ENCODE measurements at places on chromosomes 1 and 21. TPM values are rescaled to one million over a fixed set of nuclear protein-coding genes. Genes with fewer than 3 reads are reported as not detected.
A peak's percentile ranks its signal among the peaks of the same experiment; 100 is the strongest.

Gene MFSD2A
- polyA plus RNA-seq, result 1.2 TPM

DNA sequence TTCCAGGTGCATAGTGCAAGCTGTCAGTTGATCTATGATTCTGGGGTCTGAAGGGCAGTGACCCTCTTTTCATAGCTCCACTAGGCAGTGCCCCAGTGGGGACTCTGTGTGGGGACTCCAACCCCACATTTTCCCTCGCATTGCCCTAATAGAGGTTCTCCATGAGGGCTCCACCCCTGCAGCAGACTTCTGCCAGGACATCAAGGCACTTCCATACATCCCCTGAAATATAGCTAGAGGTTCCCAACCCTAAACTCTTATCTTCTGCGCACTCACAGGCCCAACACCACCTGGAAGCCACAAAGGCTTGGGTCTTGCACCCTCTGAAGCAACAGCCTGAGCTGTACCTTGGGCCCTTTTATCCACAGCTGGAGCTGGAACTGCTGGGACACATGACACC lies 65.7 kb upstream of the PKN2 start:
- no peak for DNase-seq

DNA sequence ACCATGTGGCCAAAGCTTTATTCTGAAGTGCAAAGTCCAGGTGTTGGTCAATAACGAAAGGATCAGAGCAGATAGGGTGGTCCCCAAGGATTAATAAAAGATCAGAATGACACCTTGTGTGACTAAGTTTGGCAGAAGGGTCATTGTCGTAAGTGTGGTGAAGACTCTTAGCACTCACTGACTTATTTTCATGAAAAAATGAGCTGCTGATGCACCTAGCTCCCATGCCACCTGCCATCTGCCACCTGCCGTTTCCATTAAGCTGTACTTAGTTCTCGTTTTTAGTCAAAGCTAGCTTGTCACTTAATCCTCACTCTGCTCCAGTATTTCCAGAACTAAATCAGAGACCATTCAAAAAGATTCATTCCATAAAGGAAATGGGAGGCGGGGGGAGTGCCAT lies 112.6 kb downstream of the SEC16B start:
- DNase-seq, result no peak

GRCh38 chr1:145936247-145936646 lies 9.0 kb upstream of the RBM8A start:
- no peak for DNase-seq

- DNase-seq, result no peak
These were observed 40.4 kb upstream of the EIF4G3 start for GRCh38 chr1:21216835-21217811.

GRCh38 chr1:107481756-107482384 lies 341.0 kb downstream of the NTNG1 start:
- DNase-seq, result no peak

DNA sequence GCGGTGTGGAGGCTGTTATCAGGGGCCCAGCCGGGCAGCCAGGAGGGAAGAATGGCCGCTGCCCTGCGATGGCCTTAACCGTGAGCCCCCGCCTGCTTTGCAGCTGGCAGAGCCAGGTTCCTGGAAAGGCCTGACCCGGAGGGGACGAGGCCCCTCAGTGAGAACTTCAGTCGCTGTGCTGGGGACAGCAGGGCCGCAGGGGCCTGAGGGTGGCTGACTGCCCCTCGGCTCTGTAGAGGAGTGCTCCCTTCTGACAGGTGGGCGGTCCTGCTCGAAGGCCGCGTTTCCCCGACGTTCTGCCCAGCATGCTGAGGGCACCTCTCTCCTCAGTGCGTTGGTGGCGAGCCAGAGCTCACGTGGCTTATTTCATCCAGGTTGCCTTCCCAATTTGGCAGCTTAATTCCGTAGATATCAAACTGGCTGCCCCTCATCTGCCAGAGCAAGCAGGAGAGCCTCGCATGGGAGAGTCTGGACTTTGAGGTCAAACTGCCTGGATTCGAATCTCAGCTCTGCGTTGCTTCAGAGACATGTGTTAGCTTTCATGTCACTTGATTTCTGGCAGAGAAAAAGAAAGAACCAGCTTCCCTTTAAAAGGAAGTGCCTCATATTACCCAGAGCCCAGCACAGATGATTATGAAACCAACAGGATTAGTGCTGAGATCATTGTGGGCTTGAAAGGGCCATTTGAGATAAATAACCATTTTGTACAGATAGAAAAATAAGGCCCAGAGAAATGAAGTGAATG lies 239.8 kb downstream of the SDCCAG8 start:
- DNase-seq, result no peak

DNA sequence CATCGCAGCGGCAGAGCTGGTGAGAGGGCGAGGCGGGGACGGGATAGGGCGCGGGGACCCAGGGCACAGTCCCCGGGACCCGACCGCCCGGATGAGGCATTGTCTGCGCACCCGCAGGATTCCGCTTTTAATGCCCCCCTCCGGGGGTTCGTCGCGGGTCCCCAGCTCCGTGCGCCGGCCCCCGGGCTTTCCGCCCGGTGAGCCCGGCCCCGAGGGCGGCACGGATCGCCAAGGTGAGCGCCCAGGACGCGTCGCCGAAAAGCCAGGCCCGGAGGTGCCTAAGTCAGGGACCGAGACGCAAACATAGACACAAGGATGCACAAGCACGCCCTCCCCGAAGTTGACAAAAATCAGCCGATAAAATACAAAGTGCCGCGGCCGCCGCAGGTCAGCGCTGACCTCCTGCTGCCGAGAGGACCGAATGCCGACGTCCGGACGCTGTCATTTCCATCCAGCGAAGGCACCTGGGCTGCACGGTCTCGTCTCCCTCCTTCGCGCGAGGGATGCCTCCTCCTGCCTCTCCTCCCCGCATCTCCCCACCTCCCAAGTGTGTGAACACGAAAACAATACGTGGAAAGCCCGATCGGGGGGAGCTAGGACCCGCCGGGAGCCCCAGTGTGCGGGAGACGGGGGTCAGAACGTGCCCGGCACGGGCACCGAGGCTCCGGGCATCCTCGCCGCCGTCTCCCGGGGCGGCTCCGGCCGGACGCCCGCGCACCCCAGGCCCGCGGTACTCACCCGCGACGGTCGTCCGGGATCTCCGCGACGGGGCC lies 101.1 kb upstream of the SOD1 start:
- DNase-seq, result no peak

GRCh38 chr1:183635099-183635605 lies 431 bp downstream of the ARPC5 start:
- DNase-seq, result peak; percentile 39

Data from hindlimb muscle (tissue), 1 donor.